ENCODE measurements at places on chromosomes 13 and 19.

GRCh38 chr19:5585461-5586299 is 17.9 kb upstream of the TINCR start:
- no peak for DNase-seq

GRCh38 chr13:97246596-97247158 is 24.5 kb downstream of the MBNL2 start:
- DNase-seq, result no peak

- DNase-seq, result no peak
Measured at GRCh38 chr19:48085904-48086864, 24.4 kb downstream of the PLA2G4C start.

DNA sequence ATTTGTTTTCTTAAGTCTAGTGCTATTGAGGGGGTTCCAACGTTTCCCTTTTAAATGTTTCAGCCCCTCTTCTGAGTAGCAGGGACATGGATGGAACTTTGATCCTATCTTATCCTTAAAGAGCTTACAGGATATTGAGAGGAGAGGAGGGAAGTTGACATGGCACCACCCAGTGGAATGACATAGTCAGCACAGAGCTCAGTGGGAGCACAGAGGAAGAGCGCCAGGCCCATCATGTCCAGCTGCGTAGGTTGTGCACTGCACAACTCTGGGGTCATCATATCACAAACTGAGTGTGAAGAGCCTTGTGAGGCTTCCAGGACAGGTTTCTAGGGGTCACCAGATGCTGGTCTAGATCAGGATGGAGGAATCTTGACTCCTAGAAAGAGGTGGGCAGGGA is 4.6 kb upstream of the CDC42EP5 start:
- DNase-seq, result no peak

GRCh38 chr19:13117176-13117771 is 734 bp upstream of the TRMT1 start:
- no peak for DNase-seq

- DNase-seq, result no peak
Measured at GRCh38 chr13:98954313-98954712, 23.6 kb downstream of the DOCK9 start.

DNA sequence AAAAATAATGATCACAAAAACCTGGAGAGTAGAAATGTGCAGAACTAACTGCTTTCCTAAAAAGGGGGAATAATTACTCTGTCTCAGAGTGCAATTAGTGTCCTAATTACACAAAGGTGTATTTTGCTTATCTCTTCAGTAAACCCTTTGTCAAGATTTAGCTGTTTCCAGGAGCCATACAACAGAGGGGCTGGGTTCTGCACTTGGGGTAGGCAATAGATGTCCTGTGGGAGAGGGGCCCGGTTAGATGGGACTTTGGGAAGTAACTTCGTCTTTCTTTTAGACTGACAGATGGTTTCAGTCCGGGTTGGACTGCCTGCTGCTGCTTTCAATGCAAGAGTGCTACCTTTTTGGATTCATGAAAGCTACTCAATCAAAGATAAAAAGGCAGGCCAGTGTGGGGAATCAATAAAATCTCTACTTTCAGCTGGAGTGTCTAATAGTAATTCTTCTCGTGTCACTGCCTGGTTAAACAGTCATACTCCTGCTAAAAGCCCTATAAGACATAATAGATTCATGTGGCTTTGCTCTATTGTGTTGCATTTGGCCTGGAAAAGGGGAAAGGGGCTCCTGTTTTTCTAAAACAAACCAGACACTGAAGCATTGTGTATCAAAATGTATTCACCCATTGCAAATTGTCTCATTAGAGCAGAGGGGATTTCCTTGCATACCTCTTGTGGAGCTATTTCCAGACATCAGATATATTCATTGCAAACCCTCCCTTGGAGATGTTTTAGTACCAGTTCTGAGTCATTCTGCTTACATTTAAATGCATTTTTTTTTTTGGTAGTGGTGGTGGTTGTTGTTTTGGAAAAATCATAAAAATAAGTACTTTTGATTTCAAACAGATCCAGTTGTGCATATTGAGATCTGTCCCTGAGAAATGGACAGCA is 83.3 kb upstream of the PCDH8 start:
- no peak for DNase-seq

GRCh38 chr19:48190288-48190884 is 19.9 kb downstream of the ZSWIM9 start:
- peak; percentile 91 for DNase-seq

DNA sequence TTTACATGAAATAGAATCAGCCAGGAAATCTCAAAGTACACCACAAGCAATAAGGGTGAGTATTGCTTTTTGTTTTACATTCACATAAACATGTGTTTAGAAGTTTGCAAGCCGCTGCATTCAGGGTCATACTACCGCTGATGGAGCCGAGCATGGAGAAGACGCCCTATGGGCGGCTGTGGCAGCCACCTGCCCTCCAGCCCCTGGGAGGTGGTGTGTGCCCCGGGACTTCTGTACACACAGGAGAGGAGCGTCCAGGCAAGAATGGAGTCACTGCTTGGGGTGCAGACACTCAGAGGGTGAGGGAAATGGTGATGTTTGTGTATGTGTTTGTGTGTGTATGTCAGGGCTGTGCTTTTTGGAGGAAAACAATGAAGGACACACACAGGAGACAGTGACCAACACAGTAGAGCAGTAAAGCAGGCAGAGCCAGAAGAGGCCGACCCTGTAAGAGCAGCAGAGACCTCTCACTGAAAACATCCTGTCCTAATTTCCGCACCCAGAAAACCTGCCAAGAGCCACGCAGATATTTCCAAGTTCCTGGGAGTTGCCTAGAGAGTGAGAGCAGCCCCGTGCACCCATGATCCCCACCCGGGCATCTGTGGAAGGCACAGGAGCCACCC is 108.1 kb upstream of the GJB6 start:
- no peak for DNase-seq

- DNase-seq, result no peak
Measured at GRCh38 chr13:30974350-30974749, 41.9 kb downstream of the TEX26 start.

DNA sequence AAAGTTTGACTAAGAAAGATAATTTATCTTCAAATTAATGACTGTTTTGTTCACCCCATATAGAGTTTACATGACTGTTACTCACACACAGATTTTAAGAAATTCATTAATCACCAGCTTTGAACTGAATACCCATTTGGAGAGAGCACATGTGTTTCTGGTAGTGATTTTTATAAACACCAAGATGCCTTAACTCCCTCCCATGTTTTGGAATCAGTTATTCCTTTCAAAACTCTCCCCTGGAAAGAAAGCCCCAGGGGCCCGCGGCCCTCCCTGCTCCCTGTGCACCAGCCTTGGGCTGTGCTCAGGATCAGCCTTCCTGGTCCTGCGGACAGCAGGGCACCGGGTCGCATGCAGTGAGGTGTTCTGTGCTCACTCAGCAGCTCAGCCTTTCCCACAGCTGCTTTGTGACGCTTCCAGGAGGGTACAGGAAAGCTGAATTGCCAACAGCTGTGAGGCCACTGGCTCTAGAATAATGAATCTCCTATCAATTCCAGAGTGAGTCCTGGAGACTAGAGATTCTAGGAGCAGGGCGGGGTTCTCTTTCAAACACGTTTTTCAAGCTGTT is 483.2 kb downstream of the EFNB2 start:
- DNase-seq, result no peak

GRCh38 chr13:110560601-110561343 is 750 bp downstream of the RAB20 start:
- DNase-seq, result peak; percentile 39

DNA sequence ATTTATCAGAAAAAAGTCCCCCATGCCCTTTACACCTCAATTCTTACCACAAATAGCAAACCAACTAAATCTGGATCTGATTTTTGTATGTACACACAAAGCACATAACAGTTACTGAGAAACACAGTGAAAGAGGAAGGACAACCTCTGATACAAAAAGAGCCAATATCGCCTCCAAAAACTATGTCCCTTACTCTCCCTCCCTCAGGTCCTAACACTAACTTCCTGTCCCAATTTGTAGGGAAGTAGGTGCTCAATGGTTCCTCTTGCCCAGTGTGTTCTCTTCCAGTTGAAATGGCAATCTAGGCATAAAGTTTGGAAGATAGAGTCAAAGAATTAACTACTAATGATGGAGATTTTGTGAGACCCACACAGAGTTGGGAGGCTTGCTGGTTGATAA is 15.8 kb upstream of the FPR3 start:
- no peak for DNase-seq

DNA sequence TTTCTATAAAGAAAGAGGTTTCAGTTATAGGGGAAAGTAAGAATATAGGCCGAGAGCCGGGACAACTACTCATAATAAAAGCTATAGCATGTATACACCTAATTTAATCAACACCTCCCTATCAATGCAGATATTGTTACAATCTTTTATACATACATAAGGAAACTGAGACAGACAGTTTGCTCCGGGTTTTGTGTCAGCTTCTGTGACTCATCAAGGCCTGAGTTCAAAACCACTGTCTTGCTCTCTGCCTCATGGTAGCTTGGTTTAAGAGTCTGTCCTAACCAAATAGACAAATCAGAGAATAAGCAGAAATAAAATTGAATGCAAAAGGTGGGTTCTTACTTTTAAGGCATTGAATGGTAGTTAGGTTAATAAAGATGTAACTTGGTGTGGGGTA is 222.9 kb downstream of the GGACT start:
- no peak for DNase-seq

DNA sequence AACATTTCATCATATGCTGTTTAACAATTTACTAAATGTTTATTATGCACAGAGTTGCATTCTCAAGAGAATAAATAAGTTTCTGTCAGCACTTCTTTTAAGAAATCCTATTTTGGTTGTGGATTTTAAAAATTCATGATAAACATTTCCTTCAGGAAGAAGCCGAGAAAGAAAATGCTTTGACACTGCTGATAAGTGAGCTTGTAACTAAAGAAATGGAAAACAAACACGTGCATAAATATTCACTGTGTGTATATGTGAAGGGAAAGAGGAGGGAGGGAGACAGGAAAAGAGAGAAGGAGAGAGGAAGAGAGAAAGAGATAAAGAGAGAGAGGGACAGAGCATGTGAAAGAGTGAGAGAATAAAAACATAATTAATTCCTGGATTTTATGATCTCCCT is 1165.0 kb downstream of the DIAPH3 start:
- DNase-seq, result no peak

- DNase-seq, result no peak
Measured at GRCh38 chr19:50325310-50326100, 3.7 kb downstream of the KCNC3 start.

DNA sequence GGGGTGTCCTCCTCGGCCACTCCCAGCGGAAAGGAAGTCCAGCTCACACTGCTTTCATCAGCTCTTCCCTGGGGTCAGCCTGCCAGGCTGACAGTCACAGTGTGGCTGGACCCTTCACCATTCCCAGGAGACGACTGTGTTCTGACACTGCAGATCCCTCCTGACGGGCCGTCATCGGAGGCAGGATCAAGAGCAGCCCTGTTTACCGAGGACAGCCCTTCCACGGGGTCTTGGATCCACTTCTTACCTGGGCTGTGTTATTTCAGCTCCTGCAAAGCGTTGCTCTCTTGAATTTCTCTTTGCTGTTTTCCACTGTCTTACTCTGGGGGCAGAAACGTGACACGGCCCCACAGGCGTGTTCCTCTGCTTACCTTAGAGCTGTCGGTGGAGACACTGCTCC is 149.9 kb upstream of the SOX1 start:
- DNase-seq, result no peak

GRCh38 chr19:35052599-35053190 is 11.2 kb downstream of the HPN start:
- DNase-seq, result no peak

DNA sequence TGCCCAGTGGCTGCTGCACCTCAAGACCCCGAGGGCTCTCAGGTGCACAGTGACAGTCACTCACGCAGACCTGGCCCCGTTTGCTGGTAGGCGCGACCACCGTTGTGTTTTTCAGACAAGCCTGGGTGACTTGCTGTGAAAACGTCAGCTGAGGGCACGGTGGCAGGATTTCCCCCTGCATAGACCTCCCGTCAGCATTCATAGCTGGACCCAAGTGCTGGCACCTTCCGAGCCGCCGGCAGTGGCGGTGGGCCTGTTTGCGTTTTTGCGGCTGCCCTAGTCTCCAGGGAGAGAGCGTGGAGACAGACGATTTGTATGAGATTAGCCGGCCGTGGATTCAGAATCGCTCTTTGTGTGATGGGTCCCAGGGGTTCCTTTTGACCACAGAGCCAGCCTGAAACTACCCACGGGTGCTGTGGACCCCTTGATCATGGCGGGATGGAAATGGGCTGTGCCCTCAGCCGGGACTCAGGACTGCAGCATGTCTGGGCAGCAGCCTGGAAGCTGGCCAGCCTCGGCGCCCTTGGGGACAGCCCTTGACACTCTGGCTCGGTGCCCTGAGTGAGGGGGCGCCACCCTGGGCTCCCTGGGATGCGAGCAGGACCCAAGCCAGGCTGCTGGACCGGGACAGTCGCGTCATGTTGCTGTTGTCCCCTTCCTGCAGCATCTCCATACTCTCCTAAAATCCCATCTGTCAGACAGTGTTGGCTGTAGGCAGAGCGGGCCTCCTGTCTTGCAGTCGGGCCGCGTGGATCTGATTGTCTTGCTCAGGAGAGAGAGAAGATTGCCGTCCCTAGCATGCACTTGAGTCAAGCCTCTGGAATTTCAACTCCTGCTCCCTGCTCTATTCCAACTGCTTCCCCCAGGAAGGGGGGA is 8.6 kb downstream of the KDM4B start:
- DNase-seq, result peak; percentile 82
